ENCODE measurements at places on chromosomes 6 and 20. TPM values are rescaled to one million over a fixed set of nuclear protein-coding genes. Genes with fewer than 3 reads are reported as not detected.

The GID8 gene
- total RNA-seq: 28.9 TPM

The EDN3 gene
- not detected for total RNA-seq

- no peak for DNase-seq
Observed at GRCh38 chr20:49693435-49694171, 20.1 kb downstream of the B4GALT5 start.

GRCh38 chr20:4217349-4217841 is 202.0 kb upstream of the RNF24 start:
- DNase-seq: peak; percentile 65

DNA sequence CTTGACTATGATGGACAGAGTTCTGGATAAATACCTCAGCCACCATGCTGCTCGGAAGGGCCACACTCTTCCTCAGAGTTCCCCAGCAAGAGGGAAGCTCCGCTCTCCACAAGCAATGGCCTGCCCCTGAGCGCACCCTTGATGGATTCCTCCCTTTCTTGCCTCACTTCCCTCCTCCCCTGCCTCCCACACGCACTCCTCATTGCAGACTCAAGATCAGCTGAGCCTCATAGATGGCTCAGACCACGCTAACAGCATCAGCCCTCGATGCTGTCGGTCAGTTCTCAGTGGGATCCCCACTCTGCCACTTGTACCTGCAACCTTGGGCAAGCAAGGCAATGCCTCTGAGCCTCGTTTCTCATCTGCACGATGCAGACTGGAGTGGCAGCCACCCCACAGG is 123.3 kb downstream of the BMP7 start:
- DNase-seq: no peak

DNA sequence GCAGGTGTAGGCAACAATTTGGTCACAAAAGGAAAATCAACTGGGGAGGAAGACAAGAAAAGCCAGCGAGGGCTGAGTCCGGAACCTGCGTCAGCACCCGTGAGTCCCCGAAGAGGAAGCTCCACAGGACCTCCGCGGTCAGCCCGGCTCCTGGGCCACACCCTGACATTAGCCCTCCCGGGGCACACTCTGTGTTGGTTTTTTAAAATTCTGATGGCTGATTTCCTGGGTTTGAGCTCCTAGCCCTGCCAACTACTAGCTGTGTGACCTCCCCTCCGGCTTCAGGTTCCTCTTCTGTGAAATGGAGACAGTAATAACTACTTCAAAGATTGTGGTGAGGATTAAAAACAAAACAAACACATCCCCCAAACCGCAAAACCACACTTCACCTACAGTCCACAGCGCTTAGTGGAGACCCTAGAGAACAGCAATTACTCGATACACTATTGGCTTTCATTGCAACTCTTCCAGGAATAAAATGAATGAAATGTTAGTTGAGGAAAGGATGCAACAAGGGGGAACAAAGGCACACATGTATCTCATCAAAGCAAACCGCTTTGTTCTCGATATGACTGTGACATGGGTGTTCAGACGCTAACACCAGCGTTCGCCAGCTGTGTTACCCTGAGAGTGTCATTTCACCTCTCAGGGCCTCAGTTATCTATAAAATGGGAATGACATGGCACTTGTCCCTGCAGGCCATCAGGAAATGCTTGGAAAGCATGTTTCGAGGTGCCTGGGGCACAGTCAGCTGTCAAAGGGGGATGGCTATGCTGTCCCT is 985 bp downstream of the ZBP1 start:
- no peak for DNase-seq

- no peak for DNase-seq
Observed at GRCh38 chr20:47609001-47609400, 107.3 kb downstream of the NCOA3 start.

- DNase-seq: peak; percentile 77
Observed at GRCh38 chr6:26251354-26252076, 113.5 kb upstream of the BTN3A2 start.

- peak; percentile 96 for DNase-seq
Observed at GRCh38 chr6:44489910-44490604, 102.6 kb downstream of the CDC5L start.
